Progenitor cell of endocrine pancreas (in vitro differentiated cells): ENCODE measurements at places on chromosomes 5 and 9. TPM values are rescaled to one million over a fixed set of nuclear protein-coding genes. Genes with fewer than 3 reads are reported as not detected.
A peak's percentile ranks its signal among the peaks of the same experiment; 100 is the strongest.

DNA sequence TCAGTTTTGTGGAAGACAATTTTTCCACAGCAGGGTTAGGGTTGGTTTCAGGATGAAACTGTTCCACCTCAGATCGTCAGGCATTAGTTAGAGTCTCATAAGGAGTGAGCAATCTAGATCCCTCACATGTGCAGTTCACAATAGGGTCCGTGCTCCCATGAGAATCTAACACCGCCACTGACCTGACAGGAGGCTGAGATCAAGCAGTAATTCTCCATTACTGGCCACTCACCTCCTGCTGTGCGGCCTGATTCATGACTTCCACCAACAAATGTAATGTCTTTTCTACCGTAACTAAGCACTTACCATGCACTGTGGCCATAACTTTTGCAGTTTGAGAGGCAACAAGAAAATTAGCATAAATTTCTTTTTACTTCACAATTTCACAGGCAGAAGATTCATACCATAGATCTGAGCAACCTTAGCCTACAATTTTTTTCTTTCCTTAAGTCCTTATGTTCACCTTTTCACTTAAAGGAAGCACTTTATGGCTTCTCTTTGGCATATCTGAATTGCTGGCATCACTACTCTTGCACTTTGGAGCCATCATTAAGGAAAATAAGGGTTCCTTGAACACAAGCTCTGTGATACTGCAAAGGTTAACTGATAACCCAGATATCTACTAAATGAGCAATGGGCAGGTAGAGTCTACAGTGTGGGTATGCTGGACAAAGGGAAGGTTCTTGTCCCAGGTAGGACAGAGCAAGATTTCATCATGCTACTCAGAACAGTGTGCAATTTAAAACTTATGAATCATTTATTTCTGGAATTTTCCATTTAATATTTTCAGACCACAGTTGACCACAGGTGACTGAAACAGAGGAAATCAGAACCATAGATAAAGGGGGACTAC is 83.0 kb upstream of the IFNK start:
- peaks cover 2% of the 10 kb centered on the region for H3K36me3 ChIP-seq
- H3K27ac ChIP-seq = no peak overlapping the region
- no peak for DNase-seq

Gene EQTN
- 1.1 and 1.4 TPM in 2 replicates for total RNA-seq

Gene PSAT1
- total RNA-seq = 67.4 and 73.2 TPM in 2 replicates

DNA sequence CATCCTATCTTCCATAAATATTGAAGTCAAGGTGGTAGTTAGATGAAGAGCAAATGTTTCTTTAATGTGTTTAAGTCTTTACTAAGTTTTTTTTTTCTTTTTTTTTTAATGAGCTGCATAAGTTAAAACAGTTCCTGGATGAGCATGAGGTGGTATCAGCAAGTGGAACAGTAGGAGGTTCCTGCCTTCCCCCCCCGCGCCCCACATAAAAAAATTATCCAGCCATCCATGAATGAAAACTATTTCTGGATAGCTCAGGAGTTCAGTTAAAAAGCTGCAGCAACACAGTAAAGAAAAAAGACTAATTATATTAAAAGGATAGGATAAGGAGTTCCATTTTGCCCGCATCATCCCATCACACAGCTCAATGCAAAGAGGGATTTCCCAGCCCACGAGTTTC is 349.5 kb downstream of the CDH18 start:
- no peaks in the 10 kb centered on the region for H3K27me3 ChIP-seq
- H3K36me3 ChIP-seq = no peaks in the 10 kb centered on the region
- H3K4me1 ChIP-seq = no peaks in the 10 kb centered on the region

Gene ASPN
- total RNA-seq = not detected in 2 replicates

- H3K27ac ChIP-seq = no peak overlapping the region
- H3K27me3 ChIP-seq = no peaks in the 10 kb centered on the region
- no peaks in the 10 kb centered on the region for H3K36me3 ChIP-seq
- no peaks in the 10 kb centered on the region for H3K4me1 ChIP-seq
- H3K4me3 ChIP-seq = no peak overlapping the region
These were observed 15.9 kb upstream of the TRIM14 start for GRCh38 chr9:98134702-98135557.

- H3K4me1 ChIP-seq = peaks cover 30% of the 10 kb centered on the region
- H3K27me3 ChIP-seq = no peaks in the 10 kb centered on the region
- H3K36me3 ChIP-seq = no peaks in the 10 kb centered on the region
- no peak for DNase-seq
- H3K4me3 ChIP-seq = no peak overlapping the region
These were observed 30.4 kb upstream of the KIF2A start for GRCh38 chr5:62275581-62275980.

Gene GPR107
- total RNA-seq = 46.7 and 48.7 TPM in 2 replicates

- H3K27ac ChIP-seq = no peak overlapping the region
- no peaks in the 10 kb centered on the region for H3K4me1 ChIP-seq
- H3K36me3 ChIP-seq = no peaks in the 10 kb centered on the region
- H3K27me3 ChIP-seq = no peaks in the 10 kb centered on the region
These were observed 813.3 kb upstream of the WWC1 start for GRCh38 chr5:167478188-167478587.

Gene GIN1
- total RNA-seq = 9.0 and 10.3 TPM in 2 replicates

DNA sequence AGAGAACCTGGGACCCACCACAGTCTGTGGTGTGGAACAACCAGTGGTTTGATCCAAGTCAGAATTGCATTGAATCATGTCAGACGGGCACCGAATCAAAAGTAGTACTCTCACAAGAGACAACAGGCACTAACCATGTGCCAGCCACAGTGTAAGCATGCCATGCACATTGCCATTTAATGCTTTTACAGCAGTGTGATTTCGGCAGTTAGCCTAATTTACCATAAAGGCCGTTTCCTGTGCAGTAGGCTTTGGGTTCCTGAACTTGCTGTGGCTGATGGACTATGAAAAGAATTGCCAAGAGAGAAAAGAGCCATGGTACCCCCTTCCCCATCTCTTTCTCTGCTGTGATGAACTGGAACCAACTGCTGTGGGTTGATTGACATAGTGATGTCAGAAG is 540.6 kb downstream of the EBF1 start:
- no peak overlapping the region for H3K4me3 ChIP-seq
- no peaks in the 10 kb centered on the region for H3K36me3 ChIP-seq
- peaks cover 5% of the 10 kb centered on the region for H3K27me3 ChIP-seq
- no peak for DNase-seq
- peaks cover 4% of the 10 kb centered on the region for H3K4me1 ChIP-seq
- no peak overlapping the region for H3K27ac ChIP-seq

Gene AGXT2
- total RNA-seq = not detected in 2 replicates

DNA sequence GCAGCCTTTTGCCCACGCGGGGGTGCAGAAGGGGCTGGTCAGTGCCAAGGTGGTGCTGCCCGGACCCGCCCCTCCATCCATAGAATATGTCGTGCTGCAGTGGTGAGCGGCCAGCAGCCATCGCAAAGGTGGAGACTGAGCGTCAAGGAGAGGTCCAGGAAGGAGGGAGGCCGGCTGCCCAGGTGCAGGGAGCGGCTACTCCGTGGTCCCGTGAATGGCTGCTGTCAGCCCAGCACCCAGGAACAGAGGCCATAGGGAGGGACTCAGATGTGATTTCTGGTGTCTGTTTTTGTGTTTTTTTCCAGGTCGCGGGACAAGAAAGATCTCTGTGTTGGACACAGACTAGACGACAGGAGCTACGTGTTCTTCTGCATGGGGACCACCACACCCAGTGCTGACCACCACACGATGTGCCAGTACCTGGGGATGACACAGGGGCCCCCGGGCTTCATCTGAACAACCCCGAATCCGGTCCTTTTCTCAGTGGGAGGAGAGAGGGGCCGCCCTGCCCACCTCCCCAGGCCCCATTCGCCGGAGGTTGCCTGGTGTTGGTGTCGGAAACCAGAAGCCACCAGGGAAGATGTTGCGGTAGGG is 29.0 kb downstream of the PAEP start:
- no peak overlapping the region for H3K4me3 ChIP-seq
- H3K27ac ChIP-seq = no peak overlapping the region
- no peaks in the 10 kb centered on the region for H3K4me1 ChIP-seq
- no peaks in the 10 kb centered on the region for H3K36me3 ChIP-seq
- peaks cover 7% of the 10 kb centered on the region for H3K27me3 ChIP-seq
- DNase-seq = no peak

DNA sequence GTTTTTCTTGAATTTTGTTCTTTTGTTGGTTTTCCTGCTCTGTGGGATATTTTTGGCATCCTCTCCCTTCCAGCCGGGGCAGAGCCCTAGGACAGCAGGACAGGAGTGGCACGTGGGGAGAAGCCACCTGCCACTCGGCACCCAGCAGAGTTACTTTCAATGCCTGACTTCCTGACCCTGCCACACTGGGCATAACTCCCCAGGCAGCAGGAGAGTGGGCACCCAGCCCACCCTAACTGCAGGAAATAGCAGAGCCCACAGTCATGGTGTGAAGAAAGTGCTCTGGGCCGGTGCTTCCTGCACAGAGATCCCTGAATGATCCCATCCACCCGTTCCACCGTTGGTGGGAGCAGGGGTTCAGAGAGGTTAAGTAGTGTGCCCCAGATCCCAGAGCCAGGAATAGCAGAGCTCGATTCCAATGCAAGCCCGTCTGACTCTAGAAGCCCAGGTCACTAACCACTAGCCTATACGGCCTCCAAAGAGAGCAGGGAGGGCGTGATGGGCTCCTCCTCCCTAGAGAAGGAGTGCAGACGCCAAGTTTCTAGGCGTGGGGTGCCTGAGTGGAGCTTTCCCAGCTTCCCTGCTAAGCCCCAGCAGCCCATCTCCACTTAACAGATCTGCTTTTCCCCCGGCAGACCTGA is 8.1 kb upstream of the NUP214 start:
- DNase-seq = no peak
- no peaks in the 10 kb centered on the region for H3K4me1 ChIP-seq
- no peak overlapping the region for H3K27ac ChIP-seq

DNA sequence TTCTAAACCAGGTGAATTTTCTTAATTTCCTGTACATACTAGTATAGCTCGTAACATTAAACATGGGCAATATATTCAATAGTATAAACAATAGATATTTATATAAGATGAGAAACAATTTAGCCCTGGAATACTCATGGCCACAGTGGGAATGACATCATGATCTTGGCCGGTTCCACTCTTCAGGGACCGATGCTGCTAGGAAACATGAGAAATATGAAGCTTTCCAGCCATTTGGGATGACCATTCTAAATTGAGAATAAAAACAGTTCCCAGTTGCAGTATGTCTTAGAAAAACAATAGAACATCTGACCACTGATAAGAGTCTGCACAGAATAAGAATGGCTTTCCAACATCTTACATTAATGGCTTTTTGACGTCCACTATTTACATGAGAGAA is 33.3 kb upstream of the SLCO6A1 start:
- H3K27ac ChIP-seq = no peak overlapping the region
- DNase-seq = no peak
- H3K4me3 ChIP-seq = no peak overlapping the region
- no peaks in the 10 kb centered on the region for H3K4me1 ChIP-seq
- no peaks in the 10 kb centered on the region for H3K36me3 ChIP-seq
- no peaks in the 10 kb centered on the region for H3K27me3 ChIP-seq

Gene LEAP2
- total RNA-seq = 1.7 and 2.0 TPM in 2 replicates

Gene KLF4
- total RNA-seq = 8.0 and 9.2 TPM in 2 replicates

Gene PLK2
- total RNA-seq = 53.4 and 66.9 TPM in 2 replicates

- H3K27ac ChIP-seq = no peak overlapping the region
- H3K36me3 ChIP-seq = no peaks in the 10 kb centered on the region
- H3K27me3 ChIP-seq = no peaks in the 10 kb centered on the region
- peaks cover 47% of the 10 kb centered on the region for H3K4me1 ChIP-seq
- no peak overlapping the region for H3K4me3 ChIP-seq
- no peak for DNase-seq
These were observed 5.2 kb downstream of the GNAQ start for GRCh38 chr9:78026416-78026815.

- peak; percentile 6 for DNase-seq
- H3K36me3 ChIP-seq = peaks cover 2% of the 10 kb centered on the region
- H3K27ac ChIP-seq = peak overlapping the region; percentile 6
- H3K4me3 ChIP-seq = no peak overlapping the region
These were observed 29.6 kb upstream of the SLC9A3 start for GRCh38 chr5:553874-554273.

GRCh38 chr9:127567035-127567729 is 44.9 kb upstream of the STXBP1 start:
- DNase-seq = no peak
- H3K4me3 ChIP-seq = peak overlapping the region; percentile 71
- peaks cover 24% of the 10 kb centered on the region for H3K4me1 ChIP-seq
- peak overlapping the region; percentile 86 for H3K27ac ChIP-seq

GRCh38 chr5:65290677-65291076 is 191.0 kb downstream of the ADAMTS6 start:
- H3K27me3 ChIP-seq = no peaks in the 10 kb centered on the region
- H3K36me3 ChIP-seq = no peaks in the 10 kb centered on the region
- H3K4me1 ChIP-seq = peaks cover 2% of the 10 kb centered on the region
- no peak overlapping the region for H3K4me3 ChIP-seq
- H3K27ac ChIP-seq = no peak overlapping the region
- DNase-seq = no peak
